CD4-positive, alpha-beta memory T cell (primary cell): ENCODE measurements at places on chromosomes 12 and 14. TPM values are rescaled to one million over a fixed set of nuclear protein-coding genes. Genes with fewer than 3 reads are reported as not detected.

ST8SIA1 gene
- total RNA-seq, result 53.6 TPM

NR4A1 gene
- total RNA-seq, result 1.3 TPM

SMOC1 gene
- not detected for total RNA-seq

DTX1 gene
- total RNA-seq, result 7.0 TPM

OLR1 gene
- 0.42 TPM for total RNA-seq

AMDHD1 gene
- total RNA-seq, result 2.3 TPM

IL22 gene
- not detected for total RNA-seq
